Activated T-helper 1 cell treated with anti-CD3 and anti-CD28 coated beads, Interleukin-12 subunit alpha, Interleukin-12 subunit beta, Interleukin-2, Interleukin-4 antibody, amounts not matched to agents 30 ng/mL and 10 ng/mL and 1 ng/mL, durations not matched to agents 14 hours and 24 hours and 36 hours (primary cell): ENCODE measurements at places on chromosomes 1 and 21.

GRCh38 chr1:187504779-187505178, 676.0 kb downstream of the PLA2G4A start:
- H3K36me3 ChIP-seq = no peaks in the 10 kb centered on the region
- H3K4me3 ChIP-seq = no peak overlapping the region
- no peak overlapping the region for H3K27ac ChIP-seq
- no peaks in the 10 kb centered on the region for H3K27me3 ChIP-seq

GRCh38 chr1:978835-979743, 2.8 kb downstream of the PERM1 start:
- H3K27ac ChIP-seq = no peak overlapping the region
- H3K36me3 ChIP-seq = no peaks in the 10 kb centered on the region
- H3K27me3 ChIP-seq = peaks cover 10% of the 10 kb centered on the region
- no peaks in the 10 kb centered on the region for H3K4me1 ChIP-seq
- DNase-seq = no peak
- H3K4me3 ChIP-seq = no peak overlapping the region

DNA sequence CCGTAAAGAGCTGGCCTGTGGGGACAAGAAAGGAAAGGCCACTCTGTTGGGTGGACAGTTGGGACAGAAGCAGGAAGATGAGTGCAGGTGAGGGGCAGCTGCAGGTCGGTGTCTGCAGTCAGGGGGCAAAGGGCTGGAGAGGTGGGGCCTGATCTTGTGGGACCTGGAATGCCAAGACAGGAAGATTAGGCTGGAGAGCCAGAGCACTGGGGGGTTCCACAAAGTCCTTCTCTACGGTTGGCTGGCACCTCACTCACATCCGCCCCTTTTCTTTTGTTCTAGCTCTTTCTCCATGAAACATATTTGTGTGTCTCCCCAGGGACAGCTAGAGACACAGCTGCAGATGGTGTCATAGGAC, 404.1 kb downstream of the PTPRU start:
- no peaks in the 10 kb centered on the region for H3K36me3 ChIP-seq
- no peak overlapping the region for H3K4me3 ChIP-seq
- H3K4me1 ChIP-seq = no peaks in the 10 kb centered on the region
- H3K27ac ChIP-seq = no peak overlapping the region

GRCh38 chr1:205746757-205747412, 3.1 kb downstream of the NUCKS1 start:
- no peaks in the 10 kb centered on the region for H3K27me3 ChIP-seq
- peak overlapping the region; percentile 11 for H3K27ac ChIP-seq
- H3K36me3 ChIP-seq = peaks cover 19% of the 10 kb centered on the region

DNA sequence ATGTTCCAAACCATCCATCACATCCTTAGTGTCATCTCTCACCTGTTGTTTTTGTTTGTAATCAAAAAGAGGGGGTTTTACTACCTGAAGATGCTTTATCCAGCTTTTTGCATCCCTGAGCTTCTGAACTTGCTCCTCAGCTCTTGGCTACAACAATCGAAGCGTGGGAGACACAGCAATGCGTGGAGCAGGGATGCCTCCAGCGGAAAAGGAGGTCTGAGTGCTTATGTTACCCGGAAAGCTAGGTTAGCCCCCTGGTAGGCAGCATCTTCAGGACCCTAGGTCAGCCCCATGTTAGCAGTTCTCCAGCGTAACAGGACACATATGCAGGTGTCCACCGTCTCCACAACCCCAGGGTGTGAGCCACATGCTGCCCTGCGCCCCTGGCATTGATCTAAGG, 141.5 kb downstream of the RRAGC start:
- no peak overlapping the region for H3K27ac ChIP-seq
- no peaks in the 10 kb centered on the region for H3K36me3 ChIP-seq
- H3K27me3 ChIP-seq = peaks cover 6% of the 10 kb centered on the region
- H3K4me3 ChIP-seq = no peak overlapping the region
- DNase-seq = no peak

- no peaks in the 10 kb centered on the region for H3K4me1 ChIP-seq
- H3K27ac ChIP-seq = no peak overlapping the region
- H3K27me3 ChIP-seq = peaks cover 2% of the 10 kb centered on the region
Observed at GRCh38 chr1:170176772-170177171, 31.0 kb downstream of the NTMT2 start.

- peaks cover 27% of the 10 kb centered on the region for H3K4me1 ChIP-seq
- peaks cover 14% of the 10 kb centered on the region for H3K36me3 ChIP-seq
- peak overlapping the region; percentile 96 for H3K4me3 ChIP-seq
- DNase-seq = peak; percentile 42
- peaks cover 12% of the 10 kb centered on the region for H3K27me3 ChIP-seq
Observed at GRCh38 chr1:165828103-165828668, 772 bp downstream of the UCK2 start.

DNA sequence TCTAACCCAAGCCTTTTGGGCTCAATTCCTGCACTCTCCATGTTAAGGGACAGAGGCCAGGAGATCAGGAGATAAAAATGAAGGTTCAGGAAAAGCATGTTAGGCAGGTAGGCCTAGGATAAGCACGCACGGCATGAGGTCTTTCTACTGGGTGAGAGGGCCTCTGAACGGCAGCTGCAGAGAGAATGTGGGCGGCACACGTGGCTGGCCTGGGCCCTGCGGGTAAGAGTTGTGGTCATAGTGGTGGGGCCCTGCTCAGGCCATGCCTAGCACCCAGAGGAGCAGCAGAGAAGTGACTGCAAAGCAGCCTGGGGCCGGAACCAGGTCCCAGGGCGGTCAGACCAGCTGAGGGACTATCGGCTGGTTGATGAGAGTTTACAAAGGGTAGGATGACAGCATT, 7.5 kb upstream of the FOXO6 start:
- peaks cover 11% of the 10 kb centered on the region for H3K27me3 ChIP-seq
- no peak overlapping the region for H3K4me3 ChIP-seq
- H3K27ac ChIP-seq = no peak overlapping the region
- no peaks in the 10 kb centered on the region for H3K4me1 ChIP-seq
- no peak for DNase-seq
- no peaks in the 10 kb centered on the region for H3K36me3 ChIP-seq

DNA sequence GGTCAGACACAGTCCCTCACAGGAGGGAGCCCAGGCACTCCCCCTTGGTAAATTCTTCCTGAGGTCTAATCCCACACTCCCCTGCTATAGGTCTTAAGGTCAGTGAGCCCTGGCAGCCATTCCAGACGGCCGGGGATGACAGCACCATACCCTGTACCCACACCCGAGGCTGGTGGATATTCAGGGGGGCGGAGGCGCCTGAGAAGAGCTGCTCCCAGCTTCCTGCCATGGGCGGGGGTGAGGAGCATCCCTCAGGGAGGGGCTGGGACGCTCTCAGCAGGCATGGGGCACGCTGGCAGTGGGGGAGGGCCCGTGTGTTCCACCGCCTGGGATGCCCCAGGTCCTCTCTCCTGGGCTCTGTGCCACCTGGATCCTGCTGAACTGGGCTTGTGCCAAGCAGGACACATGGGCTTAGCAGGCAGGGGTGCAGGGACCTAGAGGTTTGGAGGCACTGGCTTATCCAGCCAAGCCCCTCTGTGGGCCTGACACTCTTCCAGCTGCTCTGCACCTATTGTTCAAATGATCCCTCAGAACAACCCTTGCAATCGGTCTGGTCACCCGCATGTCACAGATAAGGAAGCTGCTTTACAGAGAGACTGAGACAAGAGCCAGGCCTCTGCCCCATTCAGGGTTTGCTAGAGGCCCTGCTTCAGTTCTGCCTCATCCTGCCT, 5.7 kb upstream of the ADGRB2 start:
- H3K4me1 ChIP-seq = peaks cover 34% of the 10 kb centered on the region
- H3K27me3 ChIP-seq = peaks cover 68% of the 10 kb centered on the region
- H3K27ac ChIP-seq = no peak overlapping the region
- DNase-seq = no peak
- no peak overlapping the region for H3K4me3 ChIP-seq

- peaks cover 2% of the 10 kb centered on the region for H3K36me3 ChIP-seq
- no peak for DNase-seq
- H3K27ac ChIP-seq = no peak overlapping the region
- H3K4me3 ChIP-seq = no peak overlapping the region
Observed at GRCh38 chr1:155130272-155131006, 2.8 kb downstream of the EFNA1 start.

DNA sequence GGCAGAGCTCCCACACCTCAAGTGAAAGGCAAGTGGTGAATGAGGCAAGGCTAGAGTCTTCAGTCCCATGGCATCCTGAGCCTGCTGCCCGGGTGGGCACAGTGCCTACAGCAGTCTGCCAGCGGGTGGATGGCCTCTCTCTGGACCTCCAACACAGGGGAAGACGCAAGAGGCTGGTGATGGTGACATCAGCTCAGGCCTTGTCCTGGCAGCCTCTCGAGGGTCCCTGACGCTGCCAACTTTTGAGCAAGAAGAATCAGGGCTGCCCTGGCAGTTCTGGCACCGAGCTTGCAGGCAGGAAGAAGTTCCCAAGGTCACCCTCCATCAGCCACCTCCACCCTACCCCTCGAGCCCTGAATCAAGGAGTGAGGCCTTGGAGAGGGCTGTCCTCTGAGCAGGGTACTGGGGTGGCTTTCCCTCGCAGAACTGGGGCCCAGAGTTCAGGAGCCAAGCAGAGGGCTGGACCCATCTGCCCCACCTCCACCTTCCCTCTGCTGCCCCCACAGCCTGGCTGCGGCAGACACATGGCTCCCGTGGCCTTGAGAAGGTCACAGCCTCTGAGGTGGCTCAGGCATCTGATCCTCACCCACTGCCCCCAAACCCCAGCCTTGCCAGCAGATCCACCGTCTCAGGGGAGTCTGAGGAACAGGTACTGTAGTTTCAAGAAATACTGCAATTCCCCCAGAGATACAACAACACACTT, 5.8 kb downstream of the RAP1GAP start:
- H3K4me1 ChIP-seq = peaks cover 5% of the 10 kb centered on the region
- peaks cover 42% of the 10 kb centered on the region for H3K27me3 ChIP-seq
- no peak overlapping the region for H3K27ac ChIP-seq
- H3K36me3 ChIP-seq = no peaks in the 10 kb centered on the region
- no peak overlapping the region for H3K4me3 ChIP-seq
- no peak for DNase-seq

DNA sequence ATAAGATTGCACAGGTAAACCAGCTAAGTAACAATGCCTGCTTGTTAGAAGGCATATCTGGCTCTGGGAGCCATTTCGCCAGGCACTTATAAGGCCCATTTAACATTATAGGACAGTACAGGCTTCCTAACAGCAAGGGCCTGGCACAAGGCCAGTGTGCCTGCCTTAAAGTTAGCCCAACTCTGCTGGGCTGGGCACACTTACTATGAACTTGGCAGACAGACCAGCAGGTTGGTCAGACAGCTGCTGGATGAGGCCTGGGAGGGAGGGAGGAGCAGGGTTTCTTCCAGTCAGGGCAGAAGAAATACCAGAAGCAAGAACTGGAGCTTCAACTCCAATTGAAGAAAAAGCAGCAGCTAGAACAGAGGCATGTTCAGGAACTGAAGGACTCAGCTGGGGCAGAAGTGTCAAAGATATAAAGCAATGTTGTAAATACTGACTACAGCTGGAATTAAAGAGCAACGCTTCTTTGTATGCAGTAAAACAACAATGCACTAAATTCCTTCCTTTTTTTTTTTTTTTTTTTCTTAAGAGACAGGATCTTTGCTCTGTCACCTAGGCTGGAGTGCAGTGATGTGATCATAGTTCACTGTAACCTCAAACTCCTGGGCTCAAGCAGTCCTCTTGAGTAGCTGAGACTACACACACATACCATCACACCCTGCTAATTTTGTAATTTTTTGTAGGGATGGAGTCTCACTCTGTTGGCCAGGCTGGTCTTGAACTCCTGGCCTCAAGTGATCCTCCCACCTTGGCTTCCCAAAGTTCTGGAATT, 4.9 kb downstream of the CACHD1 start:
- H3K4me3 ChIP-seq = no peak overlapping the region
- peaks cover 11% of the 10 kb centered on the region for H3K4me1 ChIP-seq
- H3K27ac ChIP-seq = no peak overlapping the region
- no peak for DNase-seq

DNA sequence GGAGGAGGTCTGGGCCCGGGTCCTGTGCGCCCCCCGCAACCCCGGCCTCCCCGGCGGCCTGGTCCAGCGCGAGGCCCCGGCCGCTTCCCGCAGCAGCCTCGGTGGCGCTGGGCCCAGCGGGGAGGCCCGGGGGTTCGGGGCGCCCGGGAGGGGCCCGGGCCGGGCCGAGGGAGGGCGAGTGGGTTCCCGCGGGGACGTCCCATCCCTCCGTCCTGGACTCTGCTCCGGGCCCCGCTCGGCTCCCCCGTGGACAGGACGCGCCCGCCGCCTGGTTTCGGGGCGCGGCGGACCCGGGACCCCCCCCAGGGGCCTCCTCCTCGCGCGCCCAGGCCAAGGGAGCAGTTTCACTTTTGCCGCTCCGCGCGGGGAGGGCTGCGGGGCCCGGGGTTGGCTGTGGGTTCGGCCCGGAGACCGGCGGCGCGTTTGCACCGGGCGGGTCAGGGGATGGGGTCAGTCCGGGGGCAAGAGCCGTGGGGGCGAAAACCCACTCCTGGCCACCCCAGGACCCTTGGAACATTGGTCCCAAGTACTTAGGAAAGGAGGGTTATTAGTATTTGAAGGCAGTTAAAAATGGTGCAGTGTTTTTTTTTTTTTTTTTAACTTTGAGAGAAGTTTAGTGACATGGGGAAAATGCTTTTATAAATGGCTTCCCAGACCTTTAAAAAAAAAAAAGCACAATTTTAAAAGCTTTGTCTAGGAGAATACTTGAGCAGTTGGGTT, 677 bp downstream of the AGPAT3 start:
- H3K4me1 ChIP-seq = peaks cover 39% of the 10 kb centered on the region
- peaks cover 34% of the 10 kb centered on the region for H3K36me3 ChIP-seq
- peaks cover 2% of the 10 kb centered on the region for H3K27me3 ChIP-seq
- peak overlapping the region; percentile 92 for H3K4me3 ChIP-seq

DNA sequence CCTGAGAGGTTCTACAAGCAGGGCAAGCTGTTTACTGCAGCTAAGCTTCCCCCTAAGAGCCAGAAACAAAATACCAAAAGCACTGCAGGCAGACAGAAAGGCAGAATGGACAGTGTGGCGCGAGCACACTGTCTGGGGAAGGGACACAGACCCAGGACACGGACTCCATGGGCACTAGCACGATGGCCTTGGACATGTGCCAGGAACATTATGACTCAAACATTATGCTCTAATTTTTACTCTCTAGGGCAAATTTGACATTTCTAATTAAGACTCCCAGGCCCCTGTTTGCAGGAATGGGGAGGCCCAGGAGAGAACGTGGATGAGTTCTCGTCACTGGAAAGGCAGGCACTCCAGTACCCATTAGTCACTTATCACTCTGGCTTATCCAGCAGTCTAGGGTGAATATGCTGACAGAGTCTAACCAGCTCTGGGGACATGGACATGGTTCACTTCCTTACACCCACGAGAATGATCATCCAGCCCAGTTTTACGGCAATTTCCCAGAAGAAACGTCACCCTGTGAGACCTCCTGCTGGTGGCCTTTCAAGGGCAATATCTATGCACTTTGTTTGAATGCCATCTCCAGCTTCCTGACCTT, 45.1 kb downstream of the CAPN8 start:
- H3K27ac ChIP-seq = no peak overlapping the region
- DNase-seq = no peak
- H3K4me3 ChIP-seq = no peak overlapping the region
- H3K36me3 ChIP-seq = no peaks in the 10 kb centered on the region
- no peaks in the 10 kb centered on the region for H3K4me1 ChIP-seq

DNA sequence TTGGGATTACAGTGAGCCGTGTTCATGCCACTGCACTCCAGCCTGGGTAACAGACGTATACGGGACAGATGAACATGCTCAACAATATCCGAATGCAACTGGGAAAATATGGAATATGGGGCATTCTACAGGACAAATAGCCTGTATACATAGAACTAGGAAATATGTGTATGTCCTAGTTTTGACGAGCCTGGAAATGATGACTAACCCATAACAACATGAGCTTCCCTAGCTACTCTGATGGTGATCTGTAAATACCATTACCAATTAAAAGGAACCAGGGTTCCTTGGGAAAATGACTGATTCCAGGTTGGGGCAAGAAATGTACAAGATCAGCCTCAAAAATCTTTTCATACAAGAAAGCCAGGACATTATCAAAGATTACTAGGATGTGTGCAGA, 42.8 kb upstream of the ARTN start:
- no peak overlapping the region for H3K27ac ChIP-seq
- H3K36me3 ChIP-seq = no peaks in the 10 kb centered on the region
- H3K27me3 ChIP-seq = no peaks in the 10 kb centered on the region
- no peak for DNase-seq
- H3K4me1 ChIP-seq = no peaks in the 10 kb centered on the region
- H3K4me3 ChIP-seq = no peak overlapping the region
